A549 treated with ZK216348 at 1 μM for 4 hours (cell line): ENCODE measurements at places on chromosomes 12 and 14. TPM values are rescaled to one million over a fixed set of nuclear protein-coding genes. Genes with fewer than 3 reads are reported as not detected.

Gene LGR5
- total RNA-seq: not detected in 5 replicates

Gene CLEC4D
- total RNA-seq: not detected in 5 replicates

Gene SLC39A2
- not detected in 5 replicates for total RNA-seq

Gene VRTN
- not detected in 5 replicates for total RNA-seq
